ENCODE measurements at places on chromosomes 7 and 10.
A peak's percentile ranks its signal among the peaks of the same experiment; 100 is the strongest.

DNA sequence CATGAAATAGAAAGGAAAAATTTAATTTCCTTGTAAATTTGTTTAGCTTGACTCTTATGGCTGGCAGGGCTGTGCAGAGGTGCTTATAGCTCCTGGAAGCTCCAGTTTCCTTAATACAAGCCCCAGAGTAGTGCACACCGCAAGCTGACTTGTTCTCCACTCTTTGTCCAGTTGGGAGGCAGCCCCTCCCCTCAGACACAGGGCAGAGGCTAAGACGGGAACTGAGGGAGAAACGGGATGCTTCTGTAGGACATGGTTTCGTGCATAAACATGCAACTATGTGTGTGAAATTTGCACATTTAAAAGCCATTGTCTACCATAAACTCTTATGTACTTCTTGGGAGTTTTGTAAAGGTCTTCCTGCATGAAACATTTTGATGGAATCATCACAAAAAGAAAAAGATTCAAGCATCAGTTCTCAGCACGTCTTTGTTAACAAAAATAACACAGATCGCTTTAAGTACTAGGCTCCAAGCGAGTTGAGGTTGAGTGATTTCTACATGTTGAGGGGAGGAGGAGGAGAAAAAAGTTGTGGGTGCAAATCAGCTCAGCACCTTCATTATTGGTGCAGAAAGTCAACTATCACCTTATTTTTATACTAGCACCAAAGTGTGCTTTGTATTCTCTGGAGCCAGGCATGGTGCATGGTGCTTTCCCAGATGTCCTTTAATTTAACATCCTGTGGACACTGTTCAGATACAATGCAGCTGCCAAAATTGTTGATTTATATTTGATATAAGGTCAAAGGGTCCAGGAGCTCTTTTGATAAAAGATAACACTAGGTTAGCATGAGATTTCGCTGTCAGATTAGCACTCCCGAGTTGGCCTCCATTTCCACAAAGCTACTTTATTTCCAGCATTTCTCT is 124.5 kb downstream of the CHN2 start:
- DNase-seq: no peak

DNA sequence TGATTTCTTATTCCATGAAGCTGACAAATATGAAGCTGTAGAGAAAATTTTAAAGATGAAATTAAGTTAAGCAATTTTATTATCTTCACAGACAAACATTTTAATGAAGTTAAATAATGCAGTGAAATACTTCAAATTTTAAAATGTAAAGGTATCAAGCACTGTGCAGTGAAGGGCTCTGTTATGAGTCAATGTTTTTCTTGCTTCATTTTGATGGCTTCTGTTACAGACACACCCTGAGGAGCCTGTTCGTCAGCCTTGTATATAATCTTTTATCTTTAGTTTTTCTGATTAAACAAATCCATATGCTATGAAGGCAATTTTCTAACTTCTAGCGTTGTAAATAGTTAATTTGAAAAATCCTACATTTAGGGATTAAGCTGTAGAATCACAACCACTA is 18.5 kb downstream of the VSTM2A start:
- no peak for DNase-seq

DNA sequence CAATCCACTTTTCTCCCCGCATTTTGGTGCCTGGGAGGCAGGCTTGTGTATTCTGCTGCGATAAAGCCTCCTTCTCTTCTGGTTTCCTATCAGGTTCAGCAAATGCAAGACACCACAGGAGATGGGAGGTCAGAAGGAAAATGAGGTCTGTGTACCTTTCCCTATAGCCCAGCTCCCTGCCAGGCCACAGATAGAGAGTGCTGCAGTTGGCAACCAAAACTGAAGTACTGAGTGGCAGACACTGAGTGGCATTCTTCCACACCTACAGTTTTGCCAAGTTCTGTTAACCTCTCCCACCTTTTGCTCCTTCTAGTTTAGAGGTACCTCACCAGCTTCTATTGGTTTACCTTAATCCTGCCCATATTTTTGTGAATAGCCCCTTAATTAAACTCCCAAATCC is 948.4 kb downstream of the SORCS1 start:
- DNase-seq: no peak

- DNase-seq: no peak
These were observed 16.0 kb downstream of the RNF32 start for GRCh38 chr7:156656598-156656997.

DNA sequence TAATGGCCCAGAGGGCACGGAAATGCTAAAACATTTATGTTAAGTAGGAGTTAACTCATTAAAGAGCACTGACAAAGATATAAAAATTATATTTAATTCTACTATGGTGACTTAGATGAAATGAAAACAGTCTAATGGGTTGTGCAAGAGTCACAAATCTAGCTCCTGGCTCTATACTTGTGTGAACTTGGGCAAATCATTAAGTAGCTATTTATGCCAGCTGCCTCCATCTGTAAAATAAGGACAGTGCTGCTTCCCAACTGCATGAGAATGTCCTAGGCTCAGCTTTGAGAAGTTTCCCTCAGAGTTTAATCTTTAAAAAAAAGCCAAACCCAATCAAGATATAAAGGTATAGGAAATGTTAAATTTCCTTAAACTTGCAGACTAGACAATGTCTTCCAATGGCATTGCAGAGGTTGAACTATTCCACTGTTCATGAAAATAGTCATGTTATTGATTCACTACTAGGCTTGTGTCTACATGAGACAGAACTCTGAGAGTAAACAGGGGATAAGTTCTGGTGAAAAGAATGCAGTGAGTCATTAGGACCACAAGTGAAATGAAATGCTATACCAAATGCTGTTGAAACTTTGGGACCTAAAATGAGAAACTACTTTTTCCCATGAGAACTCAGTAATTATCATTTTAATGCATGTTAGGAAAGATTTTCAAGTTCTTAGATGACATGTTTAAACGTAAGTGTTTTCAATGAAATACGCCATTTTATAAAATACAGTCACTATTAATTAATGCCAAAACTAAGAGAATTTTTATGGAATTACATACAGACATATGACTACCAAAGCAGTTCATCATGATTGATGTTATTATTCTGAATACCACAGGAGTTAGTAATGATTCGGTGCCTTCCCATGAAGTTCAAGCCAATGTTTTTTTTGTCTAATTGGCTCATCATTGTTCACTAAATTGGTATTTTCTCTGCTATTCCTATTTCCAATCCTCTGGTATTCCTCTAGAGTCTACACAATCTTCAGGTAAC is 84.2 kb downstream of the CDK6 start:
- no peak for DNase-seq

DNA sequence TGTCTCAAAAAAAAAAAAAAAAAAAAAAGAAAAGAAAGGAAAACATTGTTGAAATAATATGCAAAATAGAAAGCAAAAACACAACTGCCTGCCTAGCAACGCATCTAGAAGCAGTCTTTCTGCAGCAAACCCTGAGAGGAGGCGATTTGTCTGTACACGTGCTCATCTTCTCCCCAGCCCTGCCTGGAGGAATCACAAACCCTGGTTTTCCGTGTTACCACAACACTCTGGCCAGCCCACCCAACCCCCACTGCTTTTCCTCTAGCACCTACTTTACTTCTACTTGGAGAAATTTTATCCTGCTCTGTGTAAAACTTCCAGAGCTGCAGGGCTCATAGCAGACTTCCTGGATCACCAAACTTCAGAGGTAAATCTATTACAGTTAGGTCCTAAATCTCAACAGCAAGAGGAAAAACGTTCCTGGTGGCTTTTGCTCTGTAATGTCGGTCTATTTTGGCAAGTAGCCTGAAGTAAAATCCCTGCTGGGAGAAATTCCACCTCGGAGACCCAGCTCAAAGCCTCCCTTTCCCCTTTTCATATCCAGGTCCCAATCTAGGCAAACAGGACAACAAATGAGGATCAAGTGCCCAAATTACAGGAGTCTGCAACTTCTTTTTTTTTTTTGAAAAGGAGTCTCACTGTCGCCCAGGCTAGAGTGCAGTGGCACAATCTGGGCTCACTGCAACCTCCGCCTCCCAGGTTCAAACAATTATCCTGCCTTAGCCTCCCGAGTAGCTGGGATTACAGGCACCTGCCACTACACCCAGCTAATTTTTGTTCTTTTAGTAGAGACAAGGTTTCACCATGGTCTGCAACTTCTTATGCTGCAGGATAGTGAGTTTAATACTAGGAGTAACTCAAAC is 91.6 kb downstream of the DNMBP start:
- peak; percentile 76 for DNase-seq

DNA sequence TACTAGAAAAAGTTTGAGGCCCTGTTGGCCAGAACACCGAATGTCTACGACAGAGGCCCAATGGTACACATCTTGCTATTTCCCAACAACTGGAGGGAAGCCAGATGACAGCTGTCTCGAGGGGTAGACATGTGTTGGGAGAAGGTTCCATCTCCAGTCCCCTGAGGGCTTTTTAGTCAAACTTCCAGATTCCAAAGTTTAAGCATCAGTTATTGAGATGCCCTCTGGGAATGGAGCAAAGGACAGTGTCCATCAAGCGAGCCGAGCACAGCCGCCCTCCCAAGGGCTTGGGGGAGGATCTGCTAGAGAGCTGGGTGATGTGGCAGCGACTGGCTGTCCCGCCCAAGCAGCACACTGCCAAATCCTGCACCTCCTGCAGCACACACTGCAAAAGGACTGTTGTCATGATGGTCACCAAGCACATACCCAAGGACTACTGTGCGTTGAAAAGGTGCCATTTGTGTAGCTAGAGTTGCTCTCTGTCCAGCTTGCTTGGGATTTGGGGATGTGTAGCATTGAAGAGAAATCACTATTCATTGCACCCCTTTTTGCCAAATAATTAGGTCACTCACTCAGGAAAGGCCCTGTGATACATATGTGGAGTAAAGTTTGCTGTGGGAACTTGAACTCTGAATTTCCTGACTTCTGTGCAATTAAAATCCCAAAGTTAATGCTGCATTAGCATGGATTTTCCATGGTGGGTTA is 164.6 kb downstream of the TRIL start:
- DNase-seq: no peak

DNA sequence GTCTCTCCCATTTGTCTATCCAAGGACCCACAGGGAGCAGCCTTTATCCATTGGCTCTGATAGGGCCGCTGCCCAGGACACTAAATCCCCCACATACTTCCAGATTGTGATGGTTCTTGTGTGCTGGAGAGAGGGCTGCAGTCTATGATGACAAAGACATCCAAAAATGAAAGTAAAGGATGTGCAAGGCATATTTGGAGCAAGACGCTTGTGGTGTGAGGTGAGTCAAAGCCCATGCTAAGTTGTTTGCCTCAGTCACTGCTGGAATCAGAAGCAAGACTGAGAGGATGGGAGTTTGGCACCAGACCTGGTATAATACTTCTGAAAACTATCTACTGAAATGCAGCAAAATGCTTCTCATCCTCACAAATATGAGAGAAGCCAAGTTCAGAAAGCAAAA is 22.7 kb downstream of the ZNF22 start:
- DNase-seq: no peak

DNA sequence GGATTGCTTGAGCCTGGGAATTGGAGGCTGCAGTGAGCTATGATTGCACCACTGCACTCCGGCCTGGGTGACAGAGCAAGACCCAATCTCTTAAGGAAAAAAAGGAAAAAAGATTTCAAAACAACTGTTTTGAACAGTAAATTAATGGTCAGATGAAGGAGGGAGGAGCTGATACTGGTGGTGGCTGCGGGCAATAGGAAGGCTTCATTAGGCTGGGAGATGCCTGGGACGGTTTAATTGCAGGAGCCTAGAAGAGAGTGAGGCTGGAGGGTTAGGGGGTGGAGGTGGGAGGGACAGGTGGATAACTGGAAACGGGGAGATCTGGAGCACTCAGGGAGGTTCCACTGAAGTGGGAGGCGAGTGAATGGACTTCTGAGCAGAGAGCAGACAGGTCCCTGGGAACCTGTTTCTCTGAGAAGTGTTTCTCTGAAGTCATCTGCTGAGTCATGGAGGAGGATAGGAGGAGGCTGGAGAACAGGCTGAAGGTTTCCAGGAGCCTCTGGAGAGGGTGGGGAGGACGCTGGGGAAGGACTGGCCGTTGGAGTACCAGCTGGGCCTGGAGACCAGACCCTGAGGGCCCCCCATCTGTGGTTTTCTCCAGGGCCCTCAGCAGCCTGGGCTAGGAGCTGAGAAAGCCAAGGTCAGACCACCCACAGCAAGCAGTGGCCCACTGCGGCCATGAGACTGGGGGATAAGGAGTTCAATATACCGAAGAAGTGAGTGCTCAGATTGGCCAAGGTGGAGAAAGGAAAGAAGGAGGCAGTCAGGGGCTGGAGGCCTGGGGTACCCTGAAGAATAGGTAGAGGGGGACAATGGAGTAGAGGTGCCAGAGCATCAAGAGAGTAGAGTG is 14.4 kb upstream of the YWHAG start:
- no peak for DNase-seq

GRCh38 chr10:58782876-58783851 is 270.5 kb downstream of the BICC1 start:
- DNase-seq: no peak

DNA sequence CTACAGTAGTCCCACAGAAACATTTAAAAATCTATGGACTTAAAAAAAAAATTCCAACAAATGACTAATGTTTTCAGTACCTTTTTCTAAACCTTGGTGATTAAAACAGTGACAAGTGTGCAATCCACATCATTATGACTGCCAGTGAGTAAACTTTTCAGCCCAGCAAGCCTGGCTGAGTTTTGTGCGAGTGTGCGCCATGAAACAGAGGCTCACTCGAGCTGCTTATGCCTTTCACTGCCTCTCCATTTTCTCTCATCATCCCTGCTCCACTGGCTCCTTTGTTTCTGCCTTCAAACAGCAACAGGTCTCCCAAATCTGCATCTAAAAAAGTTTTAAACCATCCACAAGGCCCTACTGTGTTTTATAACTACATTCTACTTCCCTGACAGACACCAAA is 105.8 kb downstream of the USP6NL start:
- no peak for DNase-seq

- no peak for DNase-seq
These were observed 700.8 kb upstream of the KCND2 start for GRCh38 chr7:119572132-119572531.

DNA sequence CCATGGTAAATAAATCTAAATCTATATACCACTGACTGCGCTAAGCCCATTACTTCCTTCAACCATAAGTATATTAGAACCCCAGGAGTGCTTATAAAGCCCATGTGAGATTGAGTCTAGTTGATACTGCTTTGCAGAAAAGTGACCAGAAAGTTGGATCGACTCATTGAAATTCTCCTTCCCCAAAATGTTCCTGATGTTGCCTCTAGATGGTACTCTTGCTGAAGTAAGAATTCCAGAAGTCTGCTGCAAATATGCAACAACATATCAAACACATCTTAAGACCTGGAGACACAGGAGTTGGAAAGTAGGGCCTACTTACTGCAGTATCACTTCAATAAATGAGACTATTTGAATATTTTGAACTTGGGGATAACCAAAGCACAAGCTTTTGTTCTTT is 550.8 kb downstream of the IPMK start:
- no peak for DNase-seq

- DNase-seq: no peak
These were observed 371.4 kb downstream of the SUGCT start for GRCh38 chr7:40506158-40506557.

DNA sequence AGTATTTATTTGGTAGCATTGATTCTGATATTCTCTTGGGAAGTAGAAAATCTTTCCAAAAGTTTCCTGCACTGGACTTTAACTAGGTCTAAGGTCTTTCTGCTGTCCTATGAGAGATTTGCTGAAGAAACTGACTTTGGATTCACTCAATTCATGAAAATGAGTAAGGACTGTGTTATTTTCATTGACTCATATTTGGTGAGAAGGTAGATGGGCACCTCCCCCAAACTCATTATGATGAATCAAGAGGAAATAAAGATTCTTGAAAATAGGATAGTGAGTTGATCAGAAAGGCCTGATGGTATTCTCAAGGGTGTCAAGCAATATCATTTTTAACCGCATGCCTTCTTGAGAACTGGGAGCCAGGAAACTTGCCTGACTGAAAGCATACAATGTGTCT is 110.3 kb downstream of the RNF133 start:
- no peak for DNase-seq

GRCh38 chr7:47794016-47794415 is 154.2 kb downstream of the PKD1L1 start:
- no peak for DNase-seq
